ENCODE measurements at places on chromosomes 11 and 22.

GRCh38 chr11:46017341-46017740 lies 94.9 kb downstream of the LARGE2 start:
- no peak for DNase-seq

DNA sequence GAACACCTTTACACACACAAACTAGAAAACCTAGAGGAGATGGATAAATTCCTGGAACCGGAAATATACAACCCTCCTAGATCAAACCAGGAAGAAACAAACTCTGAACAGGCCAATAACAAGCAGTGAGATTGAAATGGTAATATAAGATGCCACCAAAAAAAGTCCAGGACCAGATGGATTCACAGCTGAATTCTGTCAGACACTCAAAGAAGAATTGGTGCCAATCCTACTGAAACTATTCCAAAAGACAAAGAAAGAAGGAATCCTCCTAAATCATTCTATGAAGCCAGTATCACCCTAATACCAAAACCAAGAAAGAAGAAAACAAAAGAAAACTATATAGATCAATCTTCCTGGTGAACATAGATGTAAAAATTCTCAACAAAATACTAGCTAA lies 33.9 kb downstream of the PIWIL3 start:
- DNase-seq, result no peak

GRCh38 chr11:108624196-108624925 lies 30.8 kb upstream of the EXPH5 start:
- DNase-seq, result no peak

DNA sequence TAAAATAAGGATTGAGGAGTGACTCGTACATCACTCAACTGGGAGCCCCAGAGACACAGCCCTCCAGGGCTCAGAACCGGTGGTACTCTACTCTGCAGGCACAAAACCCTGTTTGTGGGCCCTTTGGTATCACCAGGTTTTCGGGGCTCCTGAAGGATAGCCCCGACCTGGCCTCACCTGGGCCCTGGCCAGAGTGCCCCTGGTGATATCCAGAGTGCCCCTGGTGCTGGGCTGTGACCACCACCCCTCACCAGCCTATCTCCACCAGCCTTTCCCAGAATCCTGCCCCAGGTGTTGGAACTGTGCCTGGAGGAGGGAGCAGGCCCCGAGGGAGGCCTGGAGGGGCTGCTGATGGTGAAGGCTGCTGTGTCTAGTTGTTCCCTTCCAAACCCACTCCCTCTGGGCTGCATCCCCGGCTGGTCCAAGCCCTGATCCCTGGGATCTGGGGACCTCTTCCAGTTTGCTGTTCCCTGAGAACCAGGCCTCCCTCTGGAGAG lies 2.2 kb upstream of the GGT5 start:
- no peak for DNase-seq

- DNase-seq, result peak; percentile 71
Observed at GRCh38 chr11:810040-810567, 337 bp downstream of the RPLP2 start.

- no peak for DNase-seq
Observed at GRCh38 chr11:30474151-30474954, 111.8 kb downstream of the MPPED2 start.

GRCh38 chr22:29480512-29481264 lies 670 bp downstream of the NEFH start:
- peak; percentile 25 for DNase-seq

- DNase-seq, result peak; percentile 68
Observed at GRCh38 chr11:43574949-43575912, 105.3 kb upstream of the HSD17B12 start.

DNA sequence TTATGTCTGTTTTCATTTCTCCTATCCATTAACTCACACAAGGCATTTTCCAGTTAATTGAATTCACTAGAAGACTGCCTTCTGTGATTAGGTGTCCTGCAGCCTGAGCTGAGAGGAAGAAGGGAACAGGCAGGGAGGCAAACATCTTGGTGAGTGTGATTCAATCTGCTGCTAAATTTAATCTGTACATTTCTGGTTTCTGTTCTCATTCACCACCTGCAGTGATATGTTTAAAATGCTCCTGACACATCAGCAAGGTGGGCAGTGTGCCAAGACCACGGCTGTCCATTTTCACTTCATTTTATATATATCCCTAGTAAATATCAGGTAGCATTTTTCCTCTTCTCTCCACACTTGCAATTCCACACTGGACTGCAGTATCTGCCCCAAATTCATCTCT lies 416.5 kb downstream of the TMEM135 start:
- DNase-seq, result peak; percentile 20

DNA sequence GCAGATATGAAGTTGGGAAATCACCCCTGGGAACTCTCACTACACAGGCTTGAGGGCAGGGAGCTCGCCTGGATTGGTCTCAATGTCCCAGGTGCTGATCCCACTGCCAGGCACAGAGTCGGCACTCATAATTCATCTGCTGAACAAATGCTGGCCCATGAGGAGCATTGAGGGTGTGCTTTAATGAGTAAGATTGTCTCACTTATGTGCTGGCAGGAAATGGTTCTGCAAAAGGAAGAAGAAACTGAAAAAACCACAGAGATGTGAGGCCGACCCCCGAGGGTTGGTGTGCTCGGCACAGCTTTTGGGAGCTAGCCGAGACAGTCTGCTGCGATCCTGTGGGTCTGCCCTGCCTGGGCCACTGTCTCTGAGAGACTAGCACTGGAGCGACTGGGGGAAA lies 9.4 kb downstream of the PLAAT2 start:
- no peak for DNase-seq

- DNase-seq, result no peak
Observed at GRCh38 chr11:11558396-11558795, 63.4 kb downstream of the GALNT18 start.

- peak; percentile 67 for DNase-seq
Observed at GRCh38 chr11:101775033-101775432, 139.8 kb upstream of the CEP126 start.

DNA sequence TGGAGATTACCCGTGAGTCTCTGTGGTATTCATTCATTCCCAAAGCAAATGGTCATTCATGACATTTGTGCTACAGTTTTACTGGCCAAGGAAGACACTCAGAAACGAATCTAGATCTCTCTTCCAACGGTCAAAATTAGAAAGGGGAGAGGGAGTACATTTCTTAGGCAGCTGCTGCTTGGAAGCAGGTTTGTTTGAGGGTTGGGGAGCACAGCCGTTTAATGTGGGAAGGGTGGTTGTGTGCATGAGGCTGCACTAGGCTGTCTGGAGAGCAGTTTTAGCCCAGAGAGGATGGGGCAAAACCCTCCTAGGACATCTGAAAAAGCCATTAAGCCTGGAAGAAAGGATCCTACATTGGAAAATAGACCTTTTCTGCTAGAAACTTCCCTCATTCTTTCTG lies 29.7 kb upstream of the TIMP3 start:
- no peak for DNase-seq

DNA sequence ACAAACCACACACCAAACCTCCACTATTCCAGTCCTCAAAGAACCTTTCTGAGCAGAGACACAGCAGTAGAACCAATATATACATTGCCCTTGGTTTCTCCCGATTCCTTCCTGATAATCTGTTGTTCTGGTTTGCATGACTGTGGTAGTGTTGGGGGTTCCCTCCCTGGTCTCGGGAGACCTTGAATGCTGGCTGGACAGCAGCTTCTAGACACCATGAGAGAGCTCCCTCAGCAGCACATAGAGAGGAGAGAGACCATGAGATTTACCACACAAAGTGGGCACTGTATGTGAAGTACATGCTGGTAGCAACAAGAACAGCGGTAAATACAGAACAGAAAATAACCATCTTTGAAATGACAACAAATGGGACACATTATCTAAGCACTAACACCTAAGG lies 2.6 kb downstream of the C11orf91 start:
- DNase-seq, result no peak

All from DMS53 (cell line).